ENCODE measurements at places on chromosomes 7 and 10. TPM values are rescaled to one million over a fixed set of nuclear protein-coding genes. Genes with fewer than 3 reads are reported as not detected.

TMEM140 gene
- 0.18 TPM for total RNA-seq

C10orf67 gene
- 0.54 TPM for total RNA-seq

ARHGAP22 gene
- total RNA-seq: 7.7 TPM

MBL2 gene
- total RNA-seq: not detected

MSMB gene
- not detected for total RNA-seq

DIP2C gene
- total RNA-seq: 32.5 TPM
